ENCODE measurements at places on chromosomes 3 and 15. TPM values are rescaled to one million over a fixed set of nuclear protein-coding genes. Genes with fewer than 3 reads are reported as not detected.

The CHAC1 gene
- 31.0 TPM for total RNA-seq

The GPR171 gene
- 0.17 TPM for total RNA-seq

The RTP1 gene
- total RNA-seq: 5.6 TPM

The SNX22 gene
- total RNA-seq: 6.1 TPM

The DZIP1L gene
- total RNA-seq: 11.2 TPM

The PROS1 gene
- 1.7 TPM for total RNA-seq

The TMEM39A gene
- 46.7 TPM for total RNA-seq

The C3orf20 gene
- not detected for total RNA-seq

DNA sequence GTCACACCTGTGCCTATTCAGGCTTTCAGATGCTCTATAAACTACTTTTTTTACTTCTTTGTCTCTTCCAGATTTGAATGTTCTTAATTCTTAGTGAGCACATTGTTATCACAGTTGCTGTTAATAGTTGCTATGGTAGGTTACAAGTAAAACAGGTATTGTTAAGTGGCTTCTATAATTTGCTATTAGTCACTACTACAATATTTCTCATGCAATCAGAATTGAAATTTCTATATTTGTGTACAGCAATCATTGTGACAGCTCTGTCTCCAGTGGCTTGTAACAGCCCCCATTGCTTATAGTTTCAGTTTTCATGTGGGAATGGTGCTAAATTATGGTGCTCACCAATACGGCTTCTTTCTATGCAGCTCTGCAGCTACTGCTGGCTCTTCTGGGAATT lies 318.4 kb upstream of the GOLIM4 start:
- no peak for DNase-seq
- no peaks in the 10 kb centered on the region for H3K36me3 ChIP-seq
- no peak overlapping the region for H3K4me3 ChIP-seq
- no peaks in the 10 kb centered on the region for H3K27me3 ChIP-seq
- no peak overlapping the region for H3K27ac ChIP-seq

DNA sequence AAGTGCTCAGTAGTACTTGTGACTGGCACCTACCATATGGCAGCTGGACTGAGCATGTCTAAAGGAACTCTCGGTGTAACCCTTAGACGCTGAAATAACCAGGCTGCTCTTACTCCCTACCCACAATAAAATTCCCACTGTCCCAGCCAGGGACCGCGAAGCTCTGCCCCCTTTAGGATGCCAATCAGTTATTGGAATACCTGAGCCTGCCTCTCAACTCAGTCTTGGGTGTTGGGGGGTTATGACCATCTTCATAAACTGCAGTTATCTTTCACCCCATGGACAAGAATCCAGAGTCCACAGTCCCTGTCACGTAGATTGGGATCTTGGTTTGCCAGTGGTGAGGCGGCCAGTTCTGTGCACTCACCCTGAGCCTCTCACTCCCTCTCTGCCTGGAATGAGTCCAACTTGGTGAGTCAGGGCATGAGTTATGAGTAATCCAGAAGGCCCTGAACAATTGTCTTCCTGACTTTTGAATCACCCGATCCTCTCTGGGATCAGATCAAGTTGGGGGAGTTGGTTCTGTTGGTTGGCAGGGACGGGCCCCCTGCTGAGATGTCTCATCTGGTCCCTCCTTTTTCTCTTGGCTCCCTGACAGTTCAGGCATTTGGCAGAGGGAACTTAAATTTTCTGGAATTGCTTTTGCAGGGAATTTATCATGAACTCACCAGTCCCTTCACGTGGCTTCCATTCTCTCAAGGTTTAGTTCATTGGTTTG lies 120.1 kb upstream of the UBE2E1 start:
- no peak overlapping the region for H3K27ac ChIP-seq
- peaks cover 14% of the 10 kb centered on the region for H3K36me3 ChIP-seq
- no peak overlapping the region for H3K4me3 ChIP-seq
- 0 out of 2 replicates have a peak, but pooled peaks cover 3% of the 10 kb centered on the region for H3K27me3 ChIP-seq
- DNase-seq: no peak

GRCh38 chr3:114721864-114722263 lies 425.2 kb downstream of the ZBTB20 start:
- no peaks in the 10 kb centered on the region for H3K4me1 ChIP-seq
- no peaks in the 10 kb centered on the region for H3K36me3 ChIP-seq
- no peak overlapping the region for H3K4me3 ChIP-seq
- no peaks in the 10 kb centered on the region for H3K27me3 ChIP-seq
- no peak for DNase-seq
- no peak overlapping the region for H3K27ac ChIP-seq

GRCh38 chr15:77002954-77003912 lies 8.3 kb downstream of the PSTPIP1 start:
- H3K4me1 ChIP-seq: no peaks in the 10 kb centered on the region
- H3K27ac ChIP-seq: no peak overlapping the region
- DNase-seq: no peak
- no peaks in the 10 kb centered on the region for H3K27me3 ChIP-seq

- no peak for DNase-seq
- no peaks in the 10 kb centered on the region for H3K36me3 ChIP-seq
- no peak overlapping the region for H3K4me3 ChIP-seq
- H3K27ac ChIP-seq: no peak overlapping the region
- no peaks in the 10 kb centered on the region for H3K27me3 ChIP-seq
- peaks cover 4% of the 10 kb centered on the region for H3K4me1 ChIP-seq
Observed at GRCh38 chr3:101229681-101230080, 90.7 kb downstream of the IMPG2 start.

DNA sequence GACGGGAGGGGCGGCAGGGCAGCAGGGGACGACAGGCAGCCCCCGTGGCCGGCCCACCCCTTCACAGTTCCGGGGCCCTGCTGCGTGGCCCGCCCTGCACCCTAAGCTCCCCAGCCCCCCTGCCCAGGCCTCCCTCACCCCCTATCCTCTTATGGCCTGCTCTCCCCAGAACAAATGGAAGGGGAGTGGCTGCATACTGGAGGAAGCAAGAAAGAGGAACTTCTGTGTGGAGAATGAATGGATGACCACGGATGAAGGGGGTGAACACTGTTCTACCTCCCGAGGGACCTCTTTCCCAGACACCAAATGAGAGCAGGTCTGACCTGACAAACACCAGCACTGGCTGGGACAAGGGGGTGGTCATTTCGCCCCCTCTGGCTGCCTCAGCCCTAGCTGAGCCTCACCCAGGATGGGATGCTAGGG lies 25.0 kb downstream of the SEC61A1 start:
- H3K4me3 ChIP-seq: peak overlapping the region; percentile 39
- peaks cover 33% of the 10 kb centered on the region for H3K36me3 ChIP-seq
- no peak for DNase-seq
- no peak overlapping the region for H3K27ac ChIP-seq
- peaks cover 12% of the 10 kb centered on the region for H3K4me1 ChIP-seq

DNA sequence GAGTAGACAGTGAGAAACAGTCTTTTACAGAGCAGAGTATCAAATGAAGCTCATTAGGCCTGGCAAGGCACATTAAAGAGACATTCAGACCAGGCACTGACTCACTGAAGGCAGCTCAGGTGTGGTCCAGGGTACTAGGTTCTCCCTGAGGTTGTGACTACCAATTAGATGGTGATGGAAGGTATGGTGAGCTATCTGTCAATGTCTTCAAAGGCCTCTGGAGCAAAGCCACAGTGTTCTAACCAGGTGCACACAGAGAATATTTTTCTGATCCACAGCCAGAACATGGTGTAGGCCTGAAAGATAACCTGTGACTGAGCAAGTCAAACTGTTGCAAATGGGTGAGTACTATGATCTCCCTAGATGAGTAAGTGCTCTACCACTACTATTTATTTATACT lies 51.5 kb downstream of the EOMES start:
- H3K36me3 ChIP-seq: no peaks in the 10 kb centered on the region
- no peak for DNase-seq
- H3K27ac ChIP-seq: no peak overlapping the region

DNA sequence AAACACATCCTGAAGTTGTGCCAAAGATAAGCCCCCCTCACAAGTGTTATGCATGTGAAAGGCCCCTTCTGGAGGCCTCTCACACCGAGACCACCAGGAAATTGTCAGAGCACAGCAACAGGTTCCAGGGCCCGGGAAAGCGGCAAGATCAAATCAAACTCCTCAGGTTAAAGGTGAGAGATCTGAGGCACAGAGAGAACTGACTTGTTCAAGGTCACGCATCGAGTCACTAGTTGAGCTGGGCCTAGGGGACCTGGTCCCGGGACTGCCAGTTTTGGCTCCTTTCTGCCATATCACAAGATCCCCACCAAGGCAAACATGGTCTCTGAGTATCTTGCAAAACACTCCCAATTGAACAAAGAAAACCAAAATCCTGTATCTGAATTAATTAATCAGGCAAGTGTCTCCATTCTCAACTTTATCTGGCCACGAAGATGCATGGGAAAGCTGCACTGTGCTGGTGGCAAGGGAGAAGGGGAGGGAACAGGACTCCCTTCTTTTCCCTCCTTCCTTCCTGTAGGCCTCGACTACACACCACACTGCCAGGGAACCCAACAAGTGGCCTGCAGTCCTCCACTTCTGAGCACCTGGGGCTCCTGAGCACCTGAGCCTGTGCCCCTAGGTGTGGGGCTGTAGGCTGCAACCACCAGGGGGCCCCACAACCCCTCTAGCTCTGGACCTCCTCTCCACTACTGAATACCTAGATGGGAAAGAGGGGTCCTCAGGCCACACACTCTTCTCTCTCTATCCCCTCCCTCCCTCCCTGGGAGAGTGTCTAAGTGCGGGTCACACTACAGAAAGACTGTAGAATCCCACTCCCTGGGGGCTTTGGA lies 37.3 kb downstream of the ANP32A start:
- 0 out of 2 replicates have a peak overlapping the region, but pooled peaks have one; percentile 1 for H3K4me3 ChIP-seq
- peak; percentile 77 for DNase-seq
- H3K4me1 ChIP-seq: peaks cover 37% of the 10 kb centered on the region
- no peaks in the 10 kb centered on the region for H3K27me3 ChIP-seq
- peak overlapping the region; percentile 83 for H3K27ac ChIP-seq
- H3K36me3 ChIP-seq: peaks cover 75% of the 10 kb centered on the region

GRCh38 chr3:33115024-33115768 lies 1.4 kb downstream of the CRTAP start:
- H3K4me3 ChIP-seq: peak overlapping the region; percentile 81
- no peak for DNase-seq
- H3K27me3 ChIP-seq: peaks cover 18% of the 10 kb centered on the region
- peaks cover 10% of the 10 kb centered on the region for H3K36me3 ChIP-seq
- no peak overlapping the region for H3K27ac ChIP-seq

Measured in WTC11 (cell line).